ENCODE measurements at places on chromosomes 3 and 15.

DNA sequence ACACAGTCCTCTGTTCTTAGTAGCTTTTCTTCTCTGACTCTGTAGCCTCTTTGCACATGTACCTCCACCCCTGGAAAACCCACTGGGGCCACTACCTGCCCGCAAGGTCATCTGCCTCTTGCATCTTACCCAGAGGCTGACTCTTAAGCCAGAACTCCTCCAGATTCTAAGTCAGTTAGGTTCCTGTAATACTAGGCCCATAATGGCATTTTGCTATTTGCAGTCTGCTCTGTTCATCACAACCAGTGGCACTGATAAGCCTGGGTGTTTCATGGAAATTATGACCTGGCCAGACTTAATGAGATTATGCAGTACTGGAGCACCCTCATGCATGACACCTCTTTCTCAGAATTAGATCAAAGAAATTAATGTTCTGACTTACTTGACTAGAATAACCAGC, 31.7 kb upstream of the ATG7 start:
- no peak for DNase-seq

- DNase-seq: no peak
These were observed 287.3 kb upstream of the TLE3 start for GRCh38 chr15:70385052-70385451.

DNA sequence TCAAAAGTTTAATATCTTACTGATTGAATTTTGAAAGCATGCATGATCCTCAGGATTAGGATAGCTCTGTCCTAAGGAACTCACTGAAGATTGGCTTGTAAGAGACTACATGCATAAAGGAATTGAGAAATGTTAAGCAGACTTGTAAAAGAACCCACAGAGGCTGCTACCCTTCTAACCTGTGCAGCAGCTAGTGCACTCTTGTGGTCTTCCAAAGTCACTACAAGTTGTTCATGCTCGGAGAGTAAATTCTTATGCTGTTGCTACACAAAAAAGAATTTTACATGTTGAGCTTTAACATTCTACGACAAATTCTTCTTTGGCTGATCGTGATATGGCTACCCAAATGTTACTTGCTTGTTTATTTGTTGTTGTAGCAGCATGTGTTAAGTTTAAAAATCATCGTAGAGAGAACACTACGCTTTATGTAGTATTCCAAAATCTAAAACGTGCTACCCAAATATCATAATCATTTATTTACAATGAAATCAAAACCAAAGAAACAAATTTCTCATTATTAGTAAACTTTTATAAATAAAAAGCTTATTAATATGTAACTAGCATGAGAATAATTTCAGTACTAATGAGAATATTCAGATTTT, 55.0 kb downstream of the GOLIM4 start:
- DNase-seq: peak; percentile 83

DNA sequence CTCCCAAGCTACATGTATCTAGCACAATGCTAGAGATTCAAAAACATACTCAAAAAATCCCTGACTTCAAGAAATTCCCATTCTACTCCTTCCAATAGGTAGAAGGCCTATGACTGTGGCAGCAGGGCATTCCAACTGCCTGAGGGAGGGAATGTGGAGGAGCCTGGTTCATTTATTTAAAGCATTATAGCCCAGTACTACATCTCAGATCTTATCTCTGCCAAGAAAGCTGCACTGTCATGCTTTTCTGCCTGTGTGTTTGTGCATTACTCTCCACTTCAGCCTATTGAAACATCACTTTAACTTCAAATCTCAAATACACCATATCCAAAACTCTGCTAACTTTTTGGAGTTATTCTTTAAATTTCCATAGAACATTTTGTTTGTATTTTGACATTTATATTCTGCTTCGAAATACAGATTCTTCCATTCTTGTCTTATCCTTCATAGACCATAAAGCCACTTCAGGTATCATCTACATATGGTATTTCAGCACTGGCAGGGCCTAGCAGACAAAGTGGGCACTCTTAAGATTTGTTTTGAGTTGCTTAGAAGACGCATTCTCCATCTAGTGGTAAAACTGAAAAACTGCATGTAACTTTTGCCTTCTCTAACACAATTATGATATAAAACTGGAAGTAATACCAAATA, 59.1 kb upstream of the NEDD4 start:
- peak; percentile 70 for DNase-seq

Data from T47D (cell line).